ENCODE measurements at places on chromosomes 12 and 14. TPM values are rescaled to one million over a fixed set of nuclear protein-coding genes. Genes with fewer than 3 reads are reported as not detected.

GRCh38 chr12:113689047-113689610 is 217.5 kb upstream of the LHX5 start:
- no peak overlapping the region for H3K27ac ChIP-seq
- no peak overlapping the region for H3K4me3 ChIP-seq
- H3K27me3 ChIP-seq, result peaks cover 55% of the 10 kb centered on the region
- H3K36me3 ChIP-seq, result no peaks in the 10 kb centered on the region
- peaks cover 3% of the 10 kb centered on the region for H3K4me1 ChIP-seq

- peaks cover 20% of the 10 kb centered on the region for H3K36me3 ChIP-seq
- no peak for DNase-seq
- no peak overlapping the region for H3K4me3 ChIP-seq
- peaks cover 9% of the 10 kb centered on the region for H3K27me3 ChIP-seq
These were observed 476.2 kb downstream of the DIO2 start for GRCh38 chr14:79735121-79735520.

- DNase-seq, result no peak
- H3K36me3 ChIP-seq, result no peaks in the 10 kb centered on the region
- H3K27ac ChIP-seq, result no peak overlapping the region
- H3K27me3 ChIP-seq, result peaks cover 3% of the 10 kb centered on the region
These were observed 178.2 kb upstream of the HIF1A start for GRCh38 chr14:61516964-61517653.

COL2A1 gene
- total RNA-seq, result 446 TPM
